Fibroblast of the aortic adventitia (primary cell): ENCODE measurements at places on chromosomes 12 and 14. TPM values are rescaled to one million over a fixed set of nuclear protein-coding genes. Genes with fewer than 3 reads are reported as not detected.

DNA sequence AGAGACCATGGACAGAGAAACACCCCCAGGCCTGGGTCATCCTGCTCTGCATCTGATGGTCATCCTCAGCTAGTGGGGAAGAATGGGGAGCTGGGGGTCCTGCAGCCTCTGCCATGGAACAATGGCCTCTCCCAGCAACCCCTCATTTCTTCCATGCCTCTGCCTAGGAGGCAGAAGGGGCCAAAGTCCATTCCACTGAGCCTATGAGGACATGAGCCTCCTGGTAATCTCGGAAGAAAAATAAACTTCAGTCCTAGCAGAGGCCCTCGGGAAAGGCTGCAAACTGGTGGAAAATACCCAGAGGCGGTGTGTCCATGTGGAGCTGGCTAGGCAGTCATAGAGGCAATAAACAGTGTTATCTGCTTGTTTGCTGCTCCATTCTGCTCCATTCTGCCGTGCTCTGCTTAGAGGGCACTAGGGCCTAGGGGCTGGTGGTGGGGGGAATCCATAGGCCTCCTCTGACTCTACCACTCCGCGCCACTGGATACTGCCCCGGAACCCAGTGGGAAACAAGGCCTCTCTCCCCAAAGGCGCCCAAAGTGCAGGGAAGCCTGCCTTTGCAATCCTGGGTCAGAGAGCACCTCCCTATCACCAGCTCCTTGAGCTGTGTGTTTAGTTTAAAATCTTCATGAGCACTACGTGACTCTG, 4.5 kb downstream of the PGF start:
- no peak for DNase-seq

- peak; percentile 83 for DNase-seq
Observed at GRCh38 chr12:102484428-102484958, 4.1 kb upstream of the IGF1 start.

GRCh38 chr14:94448071-94448808, 4.4 kb downstream of the SERPINA11 start:
- no peak for DNase-seq

GRCh38 chr12:48788854-48789775, at the start of gene ADCY6:
ADCY6 (minus strand) TSS chr12:48789089; CDS start chr12:48783434, 5,655 bp downstream.
- peak; percentile 60 for DNase-seq

DNA sequence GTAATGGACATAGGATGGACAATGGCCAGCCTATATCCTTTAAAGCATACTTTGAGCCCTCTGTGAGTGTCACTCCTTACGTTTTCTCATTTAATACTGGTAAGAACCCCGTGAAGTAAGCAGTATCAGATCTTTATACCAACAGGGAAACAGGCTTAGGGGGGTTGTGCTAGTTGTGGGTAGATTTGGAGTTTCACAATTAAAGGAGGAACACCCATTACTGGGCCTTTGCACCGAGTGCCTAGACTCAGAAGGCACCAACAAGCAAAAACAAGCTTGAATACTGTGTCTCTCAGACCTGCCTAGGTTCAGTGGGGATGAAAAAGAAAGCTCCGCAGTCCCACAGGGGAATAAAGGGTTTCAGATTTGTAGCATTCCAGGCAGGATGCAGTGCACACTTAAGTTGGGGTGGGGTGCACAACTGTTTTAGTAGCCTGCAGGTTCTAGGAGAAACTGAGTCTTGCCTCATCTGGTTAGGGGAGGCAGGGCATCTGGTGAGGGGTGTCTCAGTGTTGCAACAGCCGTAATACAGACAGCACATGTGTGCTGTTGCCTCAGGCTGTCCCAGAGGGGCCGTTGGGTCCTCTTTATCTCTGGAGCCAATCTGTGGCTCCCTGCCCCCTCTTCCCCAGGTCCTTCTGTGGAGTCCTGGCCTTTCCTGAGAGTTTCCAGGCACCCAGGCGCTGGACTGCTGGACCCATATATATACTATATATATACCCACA, 51.2 kb downstream of the IRAK3 start:
- no peak for DNase-seq

- no peak for DNase-seq
Observed at GRCh38 chr12:92556141-92556540, 146.6 kb upstream of the PLEKHG7 start.

DNA sequence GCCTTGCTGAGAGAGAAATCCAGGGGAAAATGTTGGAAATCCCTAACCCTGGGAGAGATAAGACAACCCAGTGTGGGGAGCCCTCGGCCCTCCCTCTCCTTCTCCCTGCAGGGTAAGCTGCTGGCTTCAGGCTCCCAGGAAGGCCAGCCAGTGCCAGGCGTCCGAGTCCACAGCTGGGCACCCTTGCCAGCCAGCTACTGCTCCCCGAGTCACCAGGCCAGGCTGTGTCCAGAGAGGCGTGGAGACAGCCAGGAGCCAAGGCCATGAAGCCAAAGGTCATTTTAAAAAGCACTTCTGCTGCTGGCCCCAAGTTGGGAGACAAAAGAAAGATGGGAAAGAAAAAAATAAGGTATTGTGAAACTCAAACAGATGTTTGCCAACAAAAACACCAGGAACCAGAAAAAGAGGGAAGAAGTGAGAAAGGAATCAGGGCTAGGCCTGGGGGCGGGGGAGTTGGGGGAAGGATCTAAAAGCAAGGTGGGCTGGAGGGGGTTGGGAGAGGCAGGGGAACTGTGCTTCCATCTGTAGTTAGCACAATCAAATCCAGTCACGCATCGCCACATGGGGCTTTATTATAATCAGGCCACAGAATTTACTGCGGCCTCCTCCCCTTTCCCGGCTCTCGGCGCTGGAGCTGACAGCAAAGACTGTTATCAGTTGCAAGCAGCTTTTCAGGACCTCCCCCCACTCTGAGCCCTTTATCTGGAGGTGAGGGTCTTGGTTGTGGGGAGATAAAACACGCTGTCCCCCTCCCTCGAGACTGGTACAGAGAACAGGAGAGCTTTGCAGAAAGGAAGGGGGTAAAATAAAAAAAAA, 33.5 kb downstream of the RBM19 start:
- DNase-seq = peak; percentile 61

DNA sequence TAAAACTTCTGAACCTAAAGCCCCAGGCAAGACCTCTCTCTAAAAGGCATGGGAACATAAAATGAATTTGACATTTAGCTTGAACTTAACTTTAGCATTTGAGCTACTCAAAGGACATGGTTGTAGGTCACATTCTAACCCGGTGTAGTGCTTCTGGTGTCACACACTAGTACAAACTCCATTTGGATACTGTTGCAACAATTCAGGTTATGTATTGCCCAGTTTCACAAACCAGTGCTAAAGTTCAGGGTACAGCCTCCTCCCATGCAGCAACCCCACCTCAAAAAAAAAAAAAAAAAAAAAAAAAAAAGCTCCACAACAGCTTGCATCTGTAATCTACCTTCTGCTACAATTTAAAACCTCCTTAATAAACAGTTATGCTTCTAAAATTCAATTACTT, 7.8 kb downstream of the PPTC7 start:
- DNase-seq = no peak

- no peak for DNase-seq
Observed at GRCh38 chr14:68521961-68522509, 270.8 kb downstream of the ZFP36L1 start.

DNA sequence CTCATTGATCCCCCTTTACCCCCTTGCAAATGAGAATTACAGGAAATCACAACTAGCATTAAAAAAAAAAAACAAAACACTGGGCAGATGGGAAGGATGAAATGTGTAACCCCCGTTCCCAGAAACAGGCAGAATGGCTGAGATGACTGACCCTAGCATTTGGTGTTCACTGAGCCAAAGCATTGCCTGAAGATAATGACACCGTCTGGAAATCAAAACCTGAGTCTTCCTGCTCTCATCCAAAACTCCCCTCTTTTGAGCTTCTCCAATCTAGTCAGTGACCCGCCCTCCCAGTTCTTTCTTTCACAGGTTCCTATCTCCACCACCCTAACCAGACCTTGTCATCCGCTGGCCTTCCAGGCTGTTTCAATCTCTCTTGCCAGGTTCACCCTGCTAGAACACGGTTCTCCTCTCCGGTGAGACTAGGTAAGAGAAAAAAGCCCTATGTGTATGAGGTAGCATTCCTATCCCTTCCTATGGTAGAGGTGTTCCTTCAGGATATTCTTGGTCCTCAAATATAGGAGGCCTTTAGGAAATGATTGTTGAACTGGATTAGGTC, 21.3 kb downstream of the SUSD6 start:
- DNase-seq = no peak

DNA sequence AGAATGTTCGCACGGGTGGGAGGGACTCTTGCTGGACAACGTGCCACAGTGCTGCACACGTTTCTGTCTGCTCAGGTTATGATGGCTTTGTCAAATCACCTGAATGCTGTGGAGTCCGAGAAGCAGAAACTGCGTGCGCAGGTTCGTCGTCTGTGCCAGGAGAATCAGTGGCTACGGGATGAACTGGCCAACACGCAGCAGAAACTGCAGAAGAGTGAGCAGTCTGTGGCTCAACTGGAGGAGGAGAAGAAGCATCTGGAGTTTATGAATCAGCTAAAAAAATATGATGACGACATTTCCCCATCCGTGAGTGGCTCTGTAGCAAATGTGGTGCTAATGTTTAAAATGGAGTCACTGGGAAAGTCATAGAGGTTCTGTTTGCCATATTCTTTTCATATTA, 28.5 kb downstream of the KLC1 start:
- peak; percentile 87 for DNase-seq

DNA sequence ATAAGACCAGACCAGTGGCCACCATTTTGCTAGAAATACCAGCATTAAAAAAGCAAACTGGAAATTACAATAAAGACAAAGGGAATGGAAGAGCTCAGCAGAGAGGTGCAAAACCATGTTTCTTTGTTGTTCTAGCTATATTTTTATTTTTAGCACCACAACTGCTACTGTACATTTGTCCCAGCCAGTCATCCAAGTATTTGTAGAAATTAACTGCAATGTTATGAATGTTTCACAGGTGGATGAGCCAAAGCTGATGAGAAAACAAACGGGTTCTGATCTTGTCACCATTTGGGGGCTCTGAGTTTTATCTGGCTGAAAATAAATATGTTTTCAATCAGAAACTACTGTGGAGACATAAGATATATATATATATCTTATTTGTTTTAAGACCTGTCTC, 24.9 kb upstream of the GCH1 start:
- no peak for DNase-seq

DNA sequence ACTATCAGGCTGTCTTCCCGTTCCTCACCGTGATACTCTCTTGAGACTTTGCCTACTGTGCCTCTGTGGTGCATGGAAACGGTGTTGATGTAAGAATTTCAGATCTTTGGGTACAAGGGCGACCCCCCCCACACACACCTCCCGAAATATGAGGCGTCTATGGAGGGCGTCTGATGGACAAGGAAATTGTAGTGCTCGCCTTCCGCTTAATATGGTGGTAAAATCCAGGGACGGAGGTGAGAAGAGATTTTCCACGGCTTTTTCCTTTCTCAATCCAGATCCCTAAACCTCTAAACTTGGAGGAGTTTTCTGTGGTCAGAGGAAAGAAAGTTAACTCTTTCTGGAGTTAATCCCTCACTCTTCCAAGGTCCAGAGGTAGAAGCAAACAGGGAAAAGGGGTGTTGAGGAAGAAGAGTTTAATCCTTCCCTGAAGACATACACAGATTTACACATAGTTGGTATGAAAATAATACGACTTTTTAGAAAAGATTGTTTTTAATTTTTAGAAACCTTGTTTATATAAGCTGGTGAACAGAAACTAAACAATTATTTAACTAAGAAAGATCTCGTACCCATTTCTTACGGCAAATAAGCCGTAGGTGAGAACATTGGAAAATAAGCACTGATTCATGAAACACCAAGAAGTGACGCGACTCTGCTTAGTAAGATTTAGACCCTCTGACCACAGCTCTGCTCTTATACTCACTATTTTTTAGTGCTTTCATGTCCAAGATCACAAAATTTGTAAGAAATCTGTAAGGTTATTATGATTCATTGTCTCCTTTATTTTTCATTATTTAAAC, 23.1 kb upstream of the RNASE12 start:
- peak; percentile 25 for DNase-seq

DNA sequence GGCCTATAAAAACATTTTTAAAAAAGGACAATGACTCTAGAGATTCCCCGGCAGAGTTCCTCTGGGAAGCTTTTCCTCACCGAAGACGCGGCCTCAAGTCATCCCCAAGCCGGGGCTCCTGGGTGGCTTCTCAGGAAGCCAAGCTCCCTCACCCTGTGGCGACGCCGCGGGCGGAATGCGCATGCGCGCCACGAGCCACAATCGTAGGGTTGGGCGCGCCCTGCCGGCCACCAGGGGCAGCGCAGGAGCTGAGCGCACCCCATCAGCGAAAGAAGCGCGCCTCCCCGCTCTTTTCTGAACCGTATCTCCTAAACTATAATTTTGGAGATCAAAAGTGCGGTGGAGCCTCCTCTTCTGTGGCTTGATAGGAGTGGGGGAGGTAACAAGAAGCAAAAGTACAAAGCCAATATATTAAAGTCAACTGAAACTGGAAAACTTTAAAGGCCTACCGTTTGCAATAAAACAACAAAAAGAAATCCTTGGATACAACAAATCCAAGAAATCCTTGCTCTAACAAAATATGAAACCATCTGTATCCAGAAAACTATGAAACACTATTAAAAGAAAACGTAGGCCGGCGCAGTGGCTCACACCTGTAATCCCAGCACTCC, 17.4 kb upstream of the CHFR start:
- DNase-seq = no peak

- no peak for DNase-seq
Observed at GRCh38 chr14:72621387-72622065, 272.4 kb downstream of the DPF3 start.

GRCh38 chr12:69266036-69266635, 26.8 kb downstream of the CPSF6 start:
- DNase-seq = peak; percentile 65

DNA sequence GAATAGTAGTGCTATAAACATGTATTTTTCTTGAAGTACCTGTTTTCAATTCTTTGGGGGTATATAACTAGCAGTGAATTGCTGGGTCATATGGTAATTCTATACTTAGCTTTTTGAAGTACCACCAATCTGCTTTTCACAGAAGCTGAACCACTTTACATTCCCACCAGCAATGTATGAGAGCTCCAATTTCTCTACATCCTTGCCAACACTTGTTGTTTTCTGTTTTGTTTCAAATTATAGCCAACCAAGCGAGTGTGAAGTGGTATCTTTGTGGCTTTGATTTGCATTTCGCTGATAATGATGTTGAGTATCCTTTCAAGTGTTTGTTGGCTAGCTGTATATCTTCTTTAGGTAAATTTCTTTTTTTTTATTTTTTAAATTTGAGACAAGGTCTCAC, 95.7 kb downstream of the PAPLN start:
- no peak for DNase-seq

- no peak for DNase-seq
Observed at GRCh38 chr14:56715938-56716337, 94.3 kb downstream of the OTX2 start.

Gene THAP2
- 3.8 and 4.9 TPM in 2 replicates for total RNA-seq

Gene KCNJ8
- 2.1 and 5.6 TPM in 2 replicates for total RNA-seq

Gene PZP
- total RNA-seq = not detected in 2 replicates

Gene GPD1
- 0.36 TPM in 1 of 2 replicates, not detected in the other for total RNA-seq

Gene ERP27
- 0.18 TPM in 1 of 2 replicates, not detected in the other for total RNA-seq

Gene CCDC175
- not detected in 2 replicates for total RNA-seq

Gene STAC3
- total RNA-seq = 0.90 and 3.8 TPM in 2 replicates

Gene NT5DC3
- total RNA-seq = 7.0 and 11.7 TPM in 2 replicates

Gene DEPDC4
- total RNA-seq = 2.1 and 5.9 TPM in 2 replicates

Gene RCOR1
- 12.5 and 14.4 TPM in 2 replicates for total RNA-seq

Gene HPD
- 1.1 and 1.8 TPM in 2 replicates for total RNA-seq
